ENCODE measurements at places on chromosomes 7 and 10.

DNA sequence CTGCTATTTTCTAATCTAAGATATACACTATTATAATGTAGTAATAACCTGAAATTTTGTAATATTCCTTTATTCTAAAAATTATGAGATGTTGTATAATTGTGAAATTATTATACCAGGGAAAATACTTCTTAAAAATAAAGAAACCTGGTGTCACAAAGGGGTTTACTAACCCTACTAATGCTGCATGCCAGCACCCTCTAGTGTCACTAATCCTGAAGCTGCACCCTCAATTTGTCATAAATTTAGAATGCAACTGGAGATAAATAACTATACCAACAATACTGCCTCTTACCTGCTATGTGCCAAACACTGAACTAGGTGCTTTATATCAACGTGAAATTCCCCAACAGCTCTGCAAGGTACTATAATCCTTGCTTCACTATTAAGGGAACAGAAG is 30.8 kb downstream of the TM9SF3 start:
- peak; percentile 16 for DNase-seq

GRCh38 chr10:30751678-30752331 is 122.3 kb upstream of the LYZL2 start:
- peak; percentile 76 for DNase-seq

GRCh38 chr7:142311876-142312275 is 54.0 kb upstream of the PRSS58 start:
- no peak for DNase-seq

DNA sequence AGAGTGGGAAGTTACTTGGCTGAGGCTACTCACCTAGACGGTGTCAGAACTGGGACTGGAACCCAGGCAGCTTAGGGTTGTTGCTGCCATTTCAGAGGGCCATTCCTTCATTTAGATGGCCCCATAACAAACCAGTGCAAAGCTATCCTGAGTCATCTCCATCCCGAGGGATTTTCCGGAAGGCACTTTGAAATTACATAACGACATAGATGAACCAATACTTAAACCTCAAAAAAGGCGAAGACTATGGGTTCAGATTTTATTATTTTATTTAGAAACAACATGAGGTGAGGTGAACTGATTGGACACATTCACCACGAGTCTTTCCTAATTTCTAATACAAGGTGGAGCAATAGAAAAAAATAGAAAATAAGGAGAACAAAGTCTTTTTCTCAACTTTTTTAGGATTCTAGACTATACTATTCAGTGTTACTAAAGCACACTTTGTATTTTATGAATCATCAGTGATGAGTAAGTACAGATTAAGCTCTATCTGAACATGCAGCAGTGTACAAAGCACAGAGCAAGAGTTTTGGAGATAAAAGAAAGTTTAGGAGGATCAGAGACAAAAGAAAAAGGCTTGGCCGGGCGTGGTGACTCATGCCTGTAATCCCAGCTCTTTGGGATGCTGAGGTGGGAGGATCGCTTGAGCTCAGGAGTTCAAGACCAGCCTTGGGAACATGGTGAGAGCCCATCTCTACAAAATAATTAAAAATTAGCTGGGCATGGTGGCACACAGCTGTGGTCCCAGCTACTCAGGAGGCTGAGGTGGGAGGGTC is 79.5 kb upstream of the SVIL start:
- DNase-seq, result no peak

- no peak for DNase-seq
These were observed 58.8 kb downstream of the EZH2 start for GRCh38 chr7:148825338-148825737.

DNA sequence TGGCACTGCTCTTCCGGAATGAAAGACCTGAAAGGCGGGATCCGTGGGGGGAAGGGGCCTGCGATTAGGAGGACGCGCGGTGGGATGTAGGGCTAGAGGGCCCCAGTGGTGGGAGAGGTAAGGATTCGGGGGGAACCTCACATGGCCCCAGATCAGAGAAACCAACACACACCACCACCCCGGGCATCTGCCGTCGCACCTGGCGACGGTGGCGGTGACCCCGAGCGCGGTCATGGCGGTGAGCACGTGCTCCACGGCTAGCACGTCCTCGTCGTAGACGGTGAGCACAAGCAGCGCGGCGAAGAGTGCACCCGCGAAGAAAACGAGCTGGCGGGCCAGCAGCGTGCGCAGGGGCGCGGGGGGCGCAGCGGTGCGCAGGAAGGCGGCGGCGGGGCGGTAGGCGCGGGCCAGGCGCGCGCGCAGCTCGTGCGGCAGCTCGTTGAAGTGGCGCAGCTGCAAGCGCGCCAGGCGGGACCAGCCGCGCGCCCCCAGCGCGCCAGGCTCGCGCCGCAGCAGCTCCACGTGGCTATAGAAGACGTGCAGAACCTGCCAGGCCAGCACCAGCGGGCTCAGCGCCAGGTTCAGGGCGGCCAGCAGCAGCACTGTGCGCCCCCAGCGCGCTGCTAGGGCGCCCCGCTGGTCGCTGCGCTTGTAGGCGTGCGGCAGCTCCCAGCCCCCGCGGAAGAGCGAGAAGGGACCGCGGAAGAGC is 5.7 kb downstream of the ATG9B start:
- no peak for DNase-seq

- DNase-seq, result no peak
These were observed 189.7 kb upstream of the HDAC9 start for GRCh38 chr7:18305866-18306265.

DNA sequence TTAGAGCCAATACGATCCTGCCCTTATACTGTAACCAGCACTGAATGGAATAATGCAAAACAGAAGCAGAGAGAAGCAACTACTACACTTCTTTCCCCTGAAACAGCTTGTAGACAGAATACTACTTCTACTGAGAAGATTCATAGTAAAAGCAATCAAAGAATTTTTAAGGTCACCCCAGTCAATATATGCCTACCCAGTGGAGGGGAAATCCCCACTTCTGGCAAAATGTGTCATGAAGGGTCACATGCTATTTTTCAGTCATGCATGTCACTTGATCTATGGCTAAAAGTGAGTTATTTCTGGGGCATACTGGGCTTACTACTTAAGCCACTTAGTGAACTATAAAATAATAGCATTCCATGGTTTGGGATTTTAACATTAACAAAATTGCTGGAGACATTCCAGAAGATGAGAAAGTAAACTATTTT is 25.6 kb downstream of the IRF5 start:
- no peak for DNase-seq

- no peak for DNase-seq
These were observed 15.5 kb downstream of the LZTS2 start for GRCh38 chr10:101014966-101015581.

- DNase-seq, result no peak
These were observed 80.3 kb upstream of the UCN3 start for GRCh38 chr10:5284311-5285057.

DNA sequence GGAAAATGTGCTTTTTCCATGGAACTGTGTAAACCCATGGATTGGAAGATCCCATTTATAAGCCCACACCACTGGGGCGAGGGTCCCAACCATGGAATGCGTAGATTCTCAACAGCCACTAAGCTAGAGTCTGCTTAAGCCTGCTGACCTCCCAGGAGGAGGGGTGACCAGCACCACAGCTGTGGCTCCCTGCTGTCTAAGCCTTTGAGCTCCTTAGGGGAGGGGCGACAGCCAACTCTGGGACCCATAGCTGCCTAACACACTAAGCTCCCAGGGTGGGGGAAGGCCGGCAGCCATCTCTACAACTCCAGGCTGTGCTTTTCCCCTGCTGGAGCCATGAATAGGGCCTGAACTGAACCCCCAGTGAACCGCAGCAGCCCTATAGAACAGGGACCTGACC is 249.8 kb upstream of the HPS1 start:
- no peak for DNase-seq

DNA sequence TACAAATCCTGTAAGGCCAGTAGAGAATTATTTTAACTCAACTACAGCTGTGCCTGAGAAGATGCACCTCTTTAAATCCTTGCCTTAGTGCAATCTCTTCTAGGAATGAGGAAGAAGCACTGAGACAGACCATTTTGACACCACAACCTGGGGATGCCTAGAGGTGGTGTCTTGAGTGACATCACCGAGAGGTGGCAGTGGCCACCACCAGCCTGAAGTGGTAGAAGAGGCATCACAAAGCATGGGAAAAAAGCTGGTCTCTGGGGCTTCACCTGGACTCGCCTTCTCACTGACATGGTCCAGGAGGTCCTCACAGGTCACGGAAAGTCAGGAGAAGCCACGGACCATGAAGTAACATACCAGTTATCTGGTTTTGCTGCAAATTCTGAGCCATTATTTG is 99.2 kb upstream of the PDLIM1 start:
- DNase-seq, result no peak

DNA sequence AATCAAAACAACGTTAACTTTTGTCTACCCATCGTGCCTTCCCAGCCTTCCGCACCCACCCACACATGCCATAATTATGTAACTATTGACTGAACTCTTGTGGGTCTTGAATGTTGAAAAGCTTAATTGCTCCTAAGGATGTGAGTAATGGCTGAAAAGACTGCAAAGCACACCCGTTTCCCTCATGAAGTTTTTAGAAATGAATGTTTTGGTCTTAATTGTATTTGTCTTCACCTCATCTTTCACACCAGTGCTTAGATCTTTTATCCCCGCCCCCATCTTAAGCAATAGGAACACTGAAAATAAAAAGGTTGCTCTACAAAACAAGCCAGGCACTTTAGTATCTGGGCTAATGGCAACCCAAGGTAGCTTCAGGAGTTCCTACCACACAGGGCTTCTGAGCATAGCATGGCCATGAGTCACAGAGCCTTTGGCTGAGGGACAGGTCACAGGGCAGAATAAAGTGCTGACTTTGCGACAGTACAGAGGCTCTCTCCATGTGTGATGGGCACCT is 690.5 kb downstream of the PARD3 start:
- no peak for DNase-seq

GRCh38 chr10:5887029-5887428 is 2.7 kb downstream of the ANKRD16 start:
- no peak for DNase-seq

DNA sequence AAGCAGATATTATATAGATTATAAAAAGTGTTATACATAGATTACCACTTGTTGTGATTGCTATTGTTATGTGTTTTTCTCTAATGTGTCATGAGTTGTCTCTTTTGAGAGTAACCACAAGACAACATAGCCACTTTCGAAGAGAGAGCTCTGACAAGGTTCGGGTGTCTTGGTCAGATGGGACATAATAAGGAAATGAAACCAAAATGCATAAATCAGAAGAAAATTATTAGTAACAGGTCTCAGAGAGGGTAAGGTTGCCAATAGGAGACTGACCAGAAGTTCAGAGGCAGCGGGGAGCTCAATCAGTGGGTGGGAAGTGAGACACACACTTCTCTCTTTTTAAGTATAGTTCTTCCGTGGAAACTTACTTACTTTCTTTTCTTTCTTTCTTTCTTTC is 639.2 kb upstream of the POT1 start:
- DNase-seq, result no peak

GRCh38 chr10:107814865-107815487 is 650.5 kb upstream of the SORCS1 start:
- peak; percentile 76 for DNase-seq

GRCh38 chr10:108708363-108708762 is 1214.9 kb downstream of the XPNPEP1 start:
- DNase-seq, result no peak

DNA sequence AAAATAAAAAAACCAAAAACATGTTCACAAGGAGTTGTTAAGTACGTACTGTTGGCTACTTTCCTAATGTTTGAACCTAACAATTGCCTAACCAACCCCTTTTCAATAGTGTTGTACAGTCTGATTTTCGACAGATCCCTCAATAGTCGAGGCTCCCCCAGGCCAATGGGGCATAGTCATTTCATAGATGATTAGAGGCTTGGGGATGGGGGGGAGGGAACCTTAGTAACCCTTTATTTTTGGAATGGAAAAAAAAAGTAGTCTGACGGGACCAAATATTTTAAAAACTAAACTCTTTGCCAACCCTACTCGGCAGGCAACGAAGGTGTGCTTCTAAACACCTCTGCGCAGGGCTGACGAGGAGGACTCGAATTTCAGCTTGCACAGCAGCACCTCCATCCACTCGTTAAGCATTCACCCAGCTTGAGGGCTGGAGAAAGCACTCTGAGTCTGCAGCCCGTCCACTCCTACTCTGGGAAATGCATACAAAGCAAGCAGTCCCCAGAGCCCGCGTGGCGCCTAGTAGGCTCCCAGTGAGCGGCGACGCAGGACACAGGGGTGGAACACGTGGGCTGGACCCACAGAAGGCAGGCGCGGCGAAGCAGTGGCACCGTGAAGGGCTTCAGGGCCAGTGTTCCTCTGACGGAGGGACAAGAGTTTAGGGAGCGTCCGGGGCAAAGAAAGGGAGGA is 899 bp downstream of the PUS7 start:
- peak; percentile 83 for DNase-seq

GRCh38 chr10:124671486-124672075 is 72.6 kb downstream of the FAM53B start:
- DNase-seq, result peak; percentile 62

GRCh38 chr7:20035279-20035875 is 181.8 kb downstream of the MACC1 start:
- DNase-seq, result no peak

- peak; percentile 41 for DNase-seq
These were observed 721.9 kb downstream of the TNS3 start for GRCh38 chr7:46859963-46860475.

- no peak for DNase-seq
These were observed 14.0 kb upstream of the ZNF273 start for GRCh38 chr7:64888901-64889685.

DNA sequence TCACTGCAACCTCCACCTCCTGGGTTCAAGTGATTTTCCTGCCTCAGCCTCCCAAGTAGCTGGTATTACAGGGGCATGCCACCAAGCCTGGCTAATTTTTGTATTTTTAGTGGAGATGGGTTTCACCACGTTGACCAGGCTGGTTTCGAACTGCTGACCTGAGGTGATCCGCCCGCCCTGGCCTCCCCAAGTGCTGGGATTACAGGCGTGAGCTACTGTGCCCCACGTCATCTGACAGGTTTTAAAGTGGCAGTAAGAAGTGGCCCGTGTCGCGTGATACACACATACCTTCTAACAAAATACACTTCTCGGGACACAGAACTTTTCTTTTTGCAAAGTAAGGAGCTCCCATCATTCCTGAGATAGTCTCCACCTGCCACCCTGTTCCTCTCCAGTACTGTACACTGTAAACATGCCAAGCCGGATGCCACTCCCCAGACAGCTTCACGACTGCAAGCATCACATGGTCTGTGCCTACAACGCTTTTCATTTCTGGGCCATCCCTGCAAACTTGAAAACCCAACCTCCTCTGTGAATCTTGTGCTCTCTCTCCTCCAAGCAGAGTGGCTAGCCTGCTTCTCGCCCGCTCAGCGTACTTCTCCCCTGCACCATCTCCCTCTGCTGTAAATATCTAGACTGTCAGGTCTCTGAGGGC is 256.3 kb upstream of the KLF14 start:
- no peak for DNase-seq

Data from BE2C (cell line).